ENCODE measurements at places on chromosomes 1 and 21. TPM values are rescaled to one million over a fixed set of nuclear protein-coding genes. Genes with fewer than 3 reads are reported as not detected.

- no peaks in the 10 kb centered on the region for H3K4me1 ChIP-seq
- H3K27me3 ChIP-seq = no peaks in the 10 kb centered on the region
- no peak overlapping the region for H3K27ac ChIP-seq
- no peak overlapping the region for H3K4me3 ChIP-seq
- no peak for DNase-seq
Measured at GRCh38 chr1:216896146-216896545, 172.9 kb upstream of the ESRRG start.

DNA sequence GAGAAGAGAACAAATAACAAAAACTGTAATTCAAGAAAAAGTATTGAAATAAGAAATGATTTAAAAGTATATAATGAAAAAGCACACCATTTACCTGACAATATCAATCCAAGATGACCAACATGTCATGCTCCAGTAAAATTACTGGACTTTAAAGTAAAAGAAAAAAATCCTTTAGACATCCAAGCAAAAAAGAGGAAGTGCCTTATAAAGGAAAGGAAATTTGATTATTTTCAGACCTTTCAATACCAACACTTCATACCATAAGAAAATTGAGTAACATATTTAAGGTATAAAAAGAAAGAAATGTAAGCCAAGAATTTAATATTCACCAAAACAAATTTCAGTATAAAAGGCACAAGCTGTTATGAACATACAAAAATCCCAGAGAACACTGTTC is 46.2 kb upstream of the SSX2IP start:
- no peak overlapping the region for H3K27ac ChIP-seq
- DNase-seq = no peak
- H3K4me1 ChIP-seq = no peaks in the 10 kb centered on the region
- H3K4me3 ChIP-seq = no peak overlapping the region

DNA sequence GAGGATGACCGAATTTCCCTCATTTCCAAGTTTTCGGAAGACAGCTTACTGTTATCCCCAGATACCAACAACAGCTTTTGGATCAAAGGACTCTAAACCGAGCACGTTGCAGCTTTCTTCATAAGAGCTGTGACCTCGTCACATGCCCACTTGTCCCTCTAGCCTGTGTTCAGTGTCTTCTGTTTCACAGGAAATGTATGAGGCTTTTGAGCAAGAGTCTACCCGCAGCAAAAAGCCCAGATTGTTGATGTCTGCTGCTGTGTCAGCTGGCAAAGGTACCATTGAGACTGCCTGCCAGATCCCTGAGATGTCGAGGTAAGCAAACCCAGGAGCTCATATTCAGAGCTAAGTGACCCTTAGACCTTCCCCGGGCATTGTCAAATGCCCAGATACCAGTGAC is 24.1 kb downstream of the CHI3L2 start:
- no peak overlapping the region for H3K27ac ChIP-seq
- H3K4me3 ChIP-seq = no peak overlapping the region
- H3K36me3 ChIP-seq = no peaks in the 10 kb centered on the region
- no peaks in the 10 kb centered on the region for H3K4me1 ChIP-seq

- H3K4me3 ChIP-seq = no peak overlapping the region
- no peak overlapping the region for H3K27ac ChIP-seq
- no peaks in the 10 kb centered on the region for H3K27me3 ChIP-seq
- H3K36me3 ChIP-seq = no peaks in the 10 kb centered on the region
- DNase-seq = no peak
Measured at GRCh38 chr1:222182641-222183040, 365.3 kb downstream of the HHIPL2 start.

DNA sequence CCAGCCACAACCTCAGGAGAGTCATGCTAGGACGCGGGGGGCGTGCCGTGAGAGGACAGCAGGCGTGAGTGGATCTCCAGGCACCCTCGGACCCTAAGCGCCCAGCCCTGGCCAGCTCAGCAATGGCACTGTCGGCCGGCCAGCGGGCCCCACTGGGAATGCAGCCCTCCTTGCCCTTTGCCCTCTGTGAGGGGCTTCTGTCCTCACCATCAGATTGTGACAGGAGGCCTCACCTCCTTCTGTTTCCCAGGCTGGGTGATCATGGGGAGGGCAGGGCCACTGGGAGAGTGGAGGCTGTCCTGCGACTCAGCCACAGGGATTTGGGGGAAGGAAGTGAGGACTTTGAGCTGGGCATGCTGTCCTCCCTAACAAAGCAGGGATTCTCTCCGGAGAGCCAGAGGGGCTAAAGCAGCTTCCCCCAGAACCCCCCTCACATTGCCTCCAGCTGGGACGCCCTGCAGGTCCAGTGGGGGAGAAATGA is 6.6 kb upstream of the LRRC3 start:
- H3K27ac ChIP-seq = no peak overlapping the region
- no peaks in the 10 kb centered on the region for H3K36me3 ChIP-seq
- peaks cover 24% of the 10 kb centered on the region for H3K4me1 ChIP-seq
- H3K4me3 ChIP-seq = no peak overlapping the region

DNA sequence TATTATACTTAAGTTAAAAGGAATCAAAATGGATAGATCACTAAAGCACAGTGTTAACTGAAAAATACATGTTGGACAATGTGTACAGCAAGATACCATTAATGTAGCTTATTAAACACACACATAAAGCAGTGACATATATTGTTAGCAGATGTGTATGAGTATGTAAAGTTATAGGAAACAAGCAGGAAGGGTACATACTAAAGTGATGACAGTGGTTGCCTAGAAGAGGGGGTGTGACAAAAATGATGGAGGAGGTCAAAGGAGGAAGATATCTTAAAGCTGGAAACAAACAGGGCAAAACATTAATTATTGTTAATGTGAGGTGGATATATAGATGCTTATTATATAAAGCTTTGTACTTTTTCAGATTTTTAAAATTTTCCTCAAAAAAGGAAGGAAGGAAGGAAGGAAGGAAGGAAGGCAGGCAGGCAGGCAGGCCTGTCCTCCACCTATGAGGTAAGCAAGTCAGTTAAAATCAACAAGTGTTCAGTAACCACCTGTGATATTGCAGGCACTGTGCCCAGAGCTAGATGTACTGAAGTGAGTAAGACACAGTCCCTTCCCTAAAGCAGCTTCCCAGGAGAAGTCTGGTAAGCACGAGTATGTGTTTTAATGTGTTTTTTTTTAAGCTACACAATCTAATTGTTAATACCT is 252.9 kb upstream of the NR5A2 start:
- no peaks in the 10 kb centered on the region for H3K4me1 ChIP-seq
- no peaks in the 10 kb centered on the region for H3K36me3 ChIP-seq
- H3K27me3 ChIP-seq = no peaks in the 10 kb centered on the region
- no peak overlapping the region for H3K27ac ChIP-seq

Gene FCRL5
- not detected for total RNA-seq

Gene TOR1AIP1
- total RNA-seq = 50.6 TPM

Gene DSCAM
- total RNA-seq = not detected

Gene FCGR3B
- total RNA-seq = not detected
